ENCODE measurements at places on chromosomes 3 and 15. TPM values are rescaled to one million over a fixed set of nuclear protein-coding genes. Genes with fewer than 3 reads are reported as not detected.
A peak's percentile ranks its signal among the peaks of the same experiment; 100 is the strongest.

- no peaks in the 10 kb centered on the region for H3K27me3 ChIP-seq
- no peaks in the 10 kb centered on the region for H3K4me1 ChIP-seq
- H3K4me3 ChIP-seq, result no peak overlapping the region
- DNase-seq, result no peak
- H3K27ac ChIP-seq, result no peak overlapping the region
Observed at GRCh38 chr3:143363276-143363675, 243.7 kb downstream of the CHST2 start.

The MCF2L2 gene
- polyA plus RNA-seq, result 0.26 TPM

DNA sequence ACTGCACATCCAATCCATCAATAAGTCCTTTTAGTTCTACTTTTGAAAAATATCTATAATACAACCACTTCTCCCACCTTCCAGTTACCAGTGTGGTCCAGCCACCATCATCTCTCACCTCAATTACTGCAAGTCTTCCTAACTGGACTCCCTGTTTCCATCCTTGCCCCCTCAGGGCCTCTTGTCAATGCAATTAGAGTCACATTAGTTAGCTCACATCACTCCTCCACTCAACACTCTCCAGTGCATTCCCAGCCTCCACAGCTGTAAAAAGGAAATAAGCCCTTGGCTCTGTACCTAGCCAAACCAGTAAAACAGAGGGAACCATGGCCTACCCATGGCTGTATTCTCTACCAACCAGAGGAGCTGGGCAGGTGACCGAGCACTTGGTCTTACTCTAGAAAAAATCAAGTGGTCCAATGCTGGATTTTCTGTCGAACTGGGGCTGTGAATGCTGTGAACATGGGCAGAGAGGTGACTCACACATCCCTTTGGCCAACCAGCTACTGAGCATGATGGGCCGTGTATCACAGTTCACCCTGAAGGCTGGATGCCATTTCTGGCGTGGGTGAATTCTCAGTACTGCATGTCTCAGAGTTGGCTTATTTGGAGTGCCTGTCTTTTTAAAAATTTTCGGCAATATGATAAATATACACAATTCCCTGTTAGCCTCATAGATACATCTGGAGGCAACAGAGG, 62.5 kb upstream of the C15orf61 start:
- H3K36me3 ChIP-seq, result peaks cover 1% of the 10 kb centered on the region
- no peak overlapping the region for H3K27ac ChIP-seq

- no peaks in the 10 kb centered on the region for H3K4me1 ChIP-seq
- no peaks in the 10 kb centered on the region for H3K27me3 ChIP-seq
- H3K36me3 ChIP-seq, result no peaks in the 10 kb centered on the region
- no peak overlapping the region for H3K4me3 ChIP-seq
Observed at GRCh38 chr3:69847303-69847702, 108.0 kb downstream of the MITF start.

DNA sequence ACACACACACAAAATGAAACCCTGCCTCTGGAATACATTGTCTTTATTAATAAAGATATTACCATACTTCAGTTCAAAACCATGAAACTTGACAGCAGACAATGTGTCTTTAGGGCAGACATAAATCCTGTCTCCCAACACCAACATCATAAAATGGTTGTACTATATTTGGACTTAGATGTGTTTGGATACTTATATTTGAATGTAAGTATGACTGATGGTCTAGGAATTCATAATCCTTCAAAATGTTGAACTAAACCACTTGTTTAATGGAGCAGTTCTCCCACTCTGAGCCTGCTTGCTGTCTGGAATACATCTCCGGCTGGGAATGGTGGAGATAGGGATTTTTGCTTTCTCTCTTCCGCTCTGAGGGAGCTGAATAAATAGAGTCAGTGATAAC, 10.6 kb downstream of the FBN1 start:
- no peak for DNase-seq
- H3K4me1 ChIP-seq, result no peaks in the 10 kb centered on the region
- H3K4me3 ChIP-seq, result no peak overlapping the region
- no peaks in the 10 kb centered on the region for H3K27me3 ChIP-seq
- no peak overlapping the region for H3K27ac ChIP-seq

GRCh38 chr3:128466840-128467541, at the start of gene DNAJB8:
TSS of gene DNAJB8 (minus strand) at chr3:128466890. CDS start at chr3:128463245, 3,645 bp downstream.
- H3K36me3 ChIP-seq, result no peaks in the 10 kb centered on the region

DNA sequence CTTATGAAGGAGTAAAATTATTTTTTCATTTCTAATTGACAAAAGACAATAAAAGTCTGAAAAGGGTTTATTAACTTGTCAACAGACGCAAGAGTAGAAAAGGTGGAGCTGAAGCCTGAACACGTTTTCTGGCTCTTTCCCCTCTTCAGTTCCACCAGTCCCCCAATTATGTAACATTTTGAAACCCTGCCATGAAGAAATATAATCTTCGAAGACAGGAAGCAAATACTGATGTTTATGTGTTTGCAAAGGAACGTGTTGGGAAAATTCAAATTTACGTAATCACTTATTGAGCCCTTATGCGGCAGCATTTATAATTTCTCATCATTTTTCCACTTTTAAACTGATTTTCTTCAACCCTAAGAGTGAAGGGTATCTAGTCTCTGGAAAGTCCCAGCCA, 767 bp downstream of the AP3S2 start:
- no peak for DNase-seq
- peak overlapping the region; percentile 85 for H3K4me3 ChIP-seq
- peaks cover 4% of the 10 kb centered on the region for H3K4me1 ChIP-seq
- peaks cover 7% of the 10 kb centered on the region for H3K36me3 ChIP-seq
- H3K27me3 ChIP-seq, result no peaks in the 10 kb centered on the region
- peak overlapping the region; percentile 84 for H3K27ac ChIP-seq

- H3K4me3 ChIP-seq, result no peak overlapping the region
- no peak for DNase-seq
- H3K36me3 ChIP-seq, result no peaks in the 10 kb centered on the region
- H3K27me3 ChIP-seq, result no peaks in the 10 kb centered on the region
- H3K27ac ChIP-seq, result no peak overlapping the region
Observed at GRCh38 chr3:153722157-153722556, 399.0 kb upstream of the ARHGEF26 start.
